ENCODE measurements at places on chromosomes 3 and 15. TPM values are rescaled to one million over a fixed set of nuclear protein-coding genes. Genes with fewer than 3 reads are reported as not detected.

- DNase-seq, result no peak
- H3K27ac ChIP-seq, result no peak overlapping the region
- no peak overlapping the region for H3K4me3 ChIP-seq
- peaks cover 21% of the 10 kb centered on the region for H3K4me1 ChIP-seq
- H3K27me3 ChIP-seq, result no peaks in the 10 kb centered on the region
- H3K36me3 ChIP-seq, result peaks cover 100% of the 10 kb centered on the region
Observed at GRCh38 chr3:14474363-14475081, 65.6 kb downstream of the GRIP2 start.

- H3K4me3 ChIP-seq, result no peak overlapping the region
- peaks cover 50% of the 10 kb centered on the region for H3K36me3 ChIP-seq
- no peak overlapping the region for H3K27ac ChIP-seq
- H3K27me3 ChIP-seq, result no peaks in the 10 kb centered on the region
Observed at GRCh38 chr15:67208396-67208795, 46.1 kb downstream of the AAGAB start.

GRCh38 chr15:42218953-42219592, 11.0 kb upstream of the VPS39 start:
- no peak for DNase-seq
- H3K27me3 ChIP-seq, result no peaks in the 10 kb centered on the region
- no peak overlapping the region for H3K4me3 ChIP-seq
- H3K27ac ChIP-seq, result no peak overlapping the region
- peaks cover 6% of the 10 kb centered on the region for H3K36me3 ChIP-seq
- H3K4me1 ChIP-seq, result no peaks in the 10 kb centered on the region

The DUOX1 gene
- total RNA-seq, result 265 TPM

The PARP15 gene
- total RNA-seq, result 5.8 TPM

GRCh38 chr3:44903751-44904150, 29.3 kb downstream of the TGM4 start:
- no peaks in the 10 kb centered on the region for H3K36me3 ChIP-seq
- H3K27ac ChIP-seq, result no peak overlapping the region
- no peak for DNase-seq
- no peaks in the 10 kb centered on the region for H3K4me1 ChIP-seq
- H3K4me3 ChIP-seq, result no peak overlapping the region
- H3K27me3 ChIP-seq, result peaks cover 21% of the 10 kb centered on the region

The ROPN1 gene
- total RNA-seq, result not detected

DNA sequence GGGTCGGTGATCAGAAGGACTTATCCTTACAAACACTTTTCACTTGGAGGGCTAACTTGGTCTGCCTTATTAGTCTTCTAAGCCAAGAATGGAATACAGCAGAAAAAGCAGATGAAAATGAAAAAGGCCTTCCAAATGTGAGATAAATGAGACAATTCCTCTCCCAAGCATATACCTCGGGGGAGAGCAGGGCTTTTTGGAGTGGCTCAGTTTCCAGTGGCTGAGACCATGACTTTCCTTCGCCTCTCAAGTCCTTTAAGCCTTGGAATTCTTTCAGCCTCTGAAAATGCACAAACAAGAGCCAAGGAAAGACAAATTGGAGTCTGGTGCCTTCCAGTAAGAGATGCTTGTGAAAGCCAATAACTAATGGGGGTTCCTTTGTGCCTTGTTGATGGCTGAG, 130.9 kb downstream of the DTWD1 start:
- H3K4me1 ChIP-seq, result no peaks in the 10 kb centered on the region
- no peaks in the 10 kb centered on the region for H3K36me3 ChIP-seq
- H3K27ac ChIP-seq, result no peak overlapping the region
- no peak for DNase-seq
- no peaks in the 10 kb centered on the region for H3K27me3 ChIP-seq

- no peak for DNase-seq
- H3K36me3 ChIP-seq, result no peaks in the 10 kb centered on the region
- H3K4me3 ChIP-seq, result no peak overlapping the region
- H3K27ac ChIP-seq, result no peak overlapping the region
- H3K27me3 ChIP-seq, result no peaks in the 10 kb centered on the region
Observed at GRCh38 chr15:42104095-42104891, 9.9 kb upstream of the PLA2G4D start.

DNA sequence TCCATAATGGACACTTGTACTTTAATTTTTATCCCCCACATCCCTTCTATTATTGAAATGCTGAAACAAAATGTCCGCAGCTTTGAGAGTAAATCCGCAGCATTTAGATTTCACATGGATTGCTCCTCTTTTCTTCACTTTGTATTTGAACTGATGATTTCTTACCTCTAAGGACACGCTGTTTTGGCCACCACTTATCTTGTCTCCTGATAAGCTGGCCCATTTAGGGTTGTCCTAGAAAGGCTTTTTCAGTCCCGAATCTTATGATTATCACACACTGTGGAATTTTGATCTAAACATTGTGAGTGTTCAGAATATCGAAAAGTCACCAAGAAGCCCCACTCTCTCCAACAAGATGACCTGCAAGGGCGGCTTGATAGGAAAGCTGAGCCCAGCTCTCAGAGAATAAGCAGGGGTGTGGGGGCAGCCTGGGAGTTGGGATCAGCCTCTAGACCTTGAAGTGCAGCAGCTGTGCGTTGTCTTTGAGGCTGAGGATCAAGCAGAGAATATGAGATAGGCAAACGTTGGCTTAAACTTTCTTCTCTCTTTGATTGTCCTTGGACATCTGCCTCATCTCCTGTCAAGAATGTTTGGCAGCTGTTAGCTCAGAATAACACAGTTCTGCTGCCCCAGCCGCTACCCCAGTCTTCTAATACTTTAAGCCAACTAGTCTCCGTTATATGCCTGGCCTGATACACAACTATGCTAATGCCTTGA, 399.7 kb upstream of the NR2F2 start:
- DNase-seq, result no peak
- no peaks in the 10 kb centered on the region for H3K36me3 ChIP-seq
- no peak overlapping the region for H3K4me3 ChIP-seq
- H3K27ac ChIP-seq, result no peak overlapping the region
- no peaks in the 10 kb centered on the region for H3K27me3 ChIP-seq
- H3K4me1 ChIP-seq, result no peaks in the 10 kb centered on the region

The KLHDC8B gene
- 33.3 TPM for total RNA-seq

The MESP2 gene
- 0.35 TPM for total RNA-seq

DNA sequence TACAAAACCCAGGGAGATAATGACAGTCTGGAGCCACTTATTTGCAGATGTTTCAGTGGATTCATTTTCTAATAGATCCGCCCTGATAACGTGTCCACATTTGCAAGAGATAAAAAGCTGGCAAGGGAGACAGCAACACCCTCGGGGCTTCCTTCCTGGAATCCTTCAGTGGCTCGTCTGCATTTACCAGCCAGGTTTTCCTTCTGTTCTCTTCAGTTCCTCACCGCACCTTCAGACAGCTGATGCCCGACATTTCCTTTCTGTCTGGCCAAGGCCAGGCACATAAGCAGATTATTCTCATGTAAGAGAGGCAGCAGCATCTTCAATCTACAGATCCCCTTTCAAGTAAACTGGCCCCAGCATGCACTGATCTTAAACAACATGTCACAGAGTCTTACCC, 56.2 kb upstream of the SPATA12 start:
- H3K27me3 ChIP-seq, result no peaks in the 10 kb centered on the region
- H3K4me3 ChIP-seq, result no peak overlapping the region
- H3K4me1 ChIP-seq, result peaks cover 11% of the 10 kb centered on the region
- H3K27ac ChIP-seq, result no peak overlapping the region

GRCh38 chr15:29337156-29337959, 67.7 kb upstream of the NSMCE3 start:
- no peaks in the 10 kb centered on the region for H3K4me1 ChIP-seq
- H3K27me3 ChIP-seq, result no peaks in the 10 kb centered on the region
- H3K4me3 ChIP-seq, result no peak overlapping the region
- DNase-seq, result peak; percentile 81

- DNase-seq, result no peak
- H3K36me3 ChIP-seq, result no peaks in the 10 kb centered on the region
- no peak overlapping the region for H3K4me3 ChIP-seq
Observed at GRCh38 chr3:102038477-102039142, 189.3 kb downstream of the NFKBIZ start.

DNA sequence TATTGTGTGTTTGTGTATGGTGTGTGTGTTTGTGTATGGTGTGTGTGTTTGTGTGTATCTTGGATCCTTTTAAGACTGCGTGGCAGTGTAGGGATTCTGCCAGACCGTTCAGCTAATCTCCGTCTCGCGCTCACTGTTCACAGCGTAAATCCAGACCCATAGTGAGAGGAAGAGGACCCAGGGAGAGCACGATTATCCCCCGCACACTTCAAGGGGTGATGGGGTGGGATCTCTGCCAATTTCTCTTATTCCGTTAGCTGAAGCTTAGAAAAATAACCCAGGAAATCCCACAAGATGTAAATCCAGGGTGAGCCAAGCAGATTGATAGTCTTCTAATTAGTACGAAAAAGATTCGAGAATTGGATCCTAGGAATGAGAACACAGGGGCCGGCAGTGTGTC, 381.2 kb downstream of the GABRG3 start:
- H3K27ac ChIP-seq, result no peak overlapping the region
- no peaks in the 10 kb centered on the region for H3K27me3 ChIP-seq
- H3K4me3 ChIP-seq, result no peak overlapping the region
- no peak for DNase-seq
- H3K36me3 ChIP-seq, result no peaks in the 10 kb centered on the region

DNA sequence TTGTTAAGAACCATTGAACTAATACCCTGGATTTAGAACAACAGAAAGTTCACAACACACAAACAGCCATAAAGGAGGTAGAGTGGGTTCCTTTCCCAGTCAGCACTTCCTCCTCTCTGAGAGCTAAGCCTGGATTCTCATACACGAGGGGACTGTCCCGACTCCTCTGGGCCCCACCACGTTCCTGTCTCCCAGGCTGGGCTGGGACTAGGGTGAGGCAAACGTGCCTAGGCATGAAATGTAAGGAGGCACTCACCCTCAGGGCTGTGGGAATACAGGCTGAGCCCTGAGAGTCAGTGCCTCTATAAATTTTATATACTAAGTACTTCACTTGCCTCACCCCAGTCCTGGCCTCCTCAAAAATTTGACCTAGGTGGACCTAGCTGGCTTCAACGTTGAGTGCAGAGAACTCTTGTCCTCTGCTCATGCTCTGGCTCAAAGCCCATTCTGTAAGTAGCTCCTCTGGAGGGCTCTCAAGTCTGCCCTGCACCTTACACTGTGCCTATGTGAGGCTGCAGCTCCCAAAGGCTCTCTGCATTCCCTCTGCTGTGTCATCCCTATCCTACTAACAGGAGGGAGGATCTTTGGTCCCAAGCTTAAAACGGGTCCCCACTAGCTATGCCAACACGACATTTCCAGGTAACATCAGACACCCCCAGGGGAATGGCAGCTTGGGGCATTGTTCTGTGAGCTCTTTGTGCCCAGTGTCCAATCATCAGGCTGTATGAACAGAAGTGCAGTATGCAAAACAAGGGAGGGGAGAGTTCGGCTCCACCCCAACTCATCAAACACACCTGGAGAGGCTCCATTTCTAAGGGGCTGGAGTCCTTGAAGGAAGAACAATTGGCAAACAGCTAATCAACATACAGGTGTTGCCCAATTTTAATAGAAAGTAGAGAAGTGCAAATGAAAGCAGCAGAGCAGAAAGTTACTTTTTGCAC, 233.2 kb downstream of the RPLP1 start:
- H3K27ac ChIP-seq, result no peak overlapping the region
- H3K27me3 ChIP-seq, result peaks cover 4% of the 10 kb centered on the region
- H3K4me1 ChIP-seq, result peaks cover 7% of the 10 kb centered on the region
- H3K36me3 ChIP-seq, result no peaks in the 10 kb centered on the region
- peak; percentile 55 for DNase-seq

- H3K36me3 ChIP-seq, result no peaks in the 10 kb centered on the region
- no peak overlapping the region for H3K4me3 ChIP-seq
- H3K27ac ChIP-seq, result no peak overlapping the region
Observed at GRCh38 chr3:6542795-6543194, 318.1 kb upstream of the GRM7 start.

- DNase-seq, result no peak
- H3K27ac ChIP-seq, result no peak overlapping the region
- no peaks in the 10 kb centered on the region for H3K4me1 ChIP-seq
- no peaks in the 10 kb centered on the region for H3K27me3 ChIP-seq
- no peak overlapping the region for H3K4me3 ChIP-seq
Observed at GRCh38 chr15:41630616-41631217, 29.5 kb upstream of the MGA start.

The RARRES1 gene
- total RNA-seq, result 131 TPM

The SRGAP3 gene
- 6.8 TPM for total RNA-seq

DNA sequence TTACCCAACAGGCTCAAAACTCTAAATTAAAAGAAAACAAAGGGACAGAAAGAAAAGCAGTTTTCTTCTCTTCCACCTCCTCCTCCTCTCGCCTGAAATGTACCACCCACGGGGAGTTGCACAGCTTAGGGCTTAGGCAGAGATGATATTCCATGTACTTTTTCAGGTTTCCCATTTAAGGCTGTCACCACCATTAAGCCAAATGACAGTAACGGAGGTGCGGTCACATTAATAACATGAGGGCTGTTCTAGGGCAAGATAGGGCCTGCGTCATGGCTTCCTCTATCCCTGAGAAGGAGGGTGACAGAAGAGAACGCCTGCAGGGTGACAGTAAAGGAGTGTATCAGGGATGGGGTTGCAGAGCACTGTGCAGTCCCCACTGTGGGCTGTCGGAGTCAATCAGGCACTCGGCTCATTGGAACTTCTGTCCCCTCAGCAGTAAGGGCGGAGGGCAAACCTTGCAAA, 51.7 kb upstream of the TJP1 start:
- H3K36me3 ChIP-seq, result no peaks in the 10 kb centered on the region
- no peak for DNase-seq
- H3K27me3 ChIP-seq, result no peaks in the 10 kb centered on the region
- H3K4me3 ChIP-seq, result no peak overlapping the region

Measured in left lung (tissue), 14 donors.